ENCODE measurements at places on chromosomes 6 and 20.

DNA sequence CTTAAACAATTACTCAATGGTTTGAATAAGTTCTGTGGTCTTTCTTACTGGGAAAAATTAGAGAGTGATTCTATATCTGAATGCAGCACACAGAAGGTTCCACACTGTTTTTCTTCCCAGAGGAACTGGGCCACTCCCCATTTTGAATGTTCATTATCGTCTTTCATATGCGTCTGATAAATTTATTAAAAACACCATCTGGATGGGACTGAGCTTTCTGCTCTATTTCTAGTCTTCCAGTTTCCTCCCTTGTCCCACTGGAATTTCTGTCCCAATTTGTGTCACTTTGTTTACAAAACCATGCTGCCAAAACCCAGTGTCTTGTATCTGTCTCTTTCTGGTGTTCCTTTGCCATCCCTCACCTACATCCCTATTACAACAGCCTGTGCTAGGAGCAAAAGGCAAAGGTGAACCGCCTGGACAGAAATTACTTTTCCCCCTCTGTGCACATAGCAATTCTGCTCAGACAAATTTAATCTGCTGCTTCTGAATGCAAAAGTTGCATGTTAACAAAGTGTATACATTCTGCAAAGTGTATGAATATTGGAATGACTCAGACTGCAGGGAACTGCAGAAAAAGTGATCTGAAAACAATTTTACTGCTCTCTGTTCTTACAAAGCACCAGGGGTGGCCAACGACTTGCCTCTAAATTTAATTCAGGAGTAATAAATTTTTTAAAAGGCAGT, 333.6 kb downstream of the BTBD9 start:
- DNase-seq: no peak

GRCh38 chr6:161415302-161415855, 141.5 kb upstream of the AGPAT4 start:
- DNase-seq: no peak

DNA sequence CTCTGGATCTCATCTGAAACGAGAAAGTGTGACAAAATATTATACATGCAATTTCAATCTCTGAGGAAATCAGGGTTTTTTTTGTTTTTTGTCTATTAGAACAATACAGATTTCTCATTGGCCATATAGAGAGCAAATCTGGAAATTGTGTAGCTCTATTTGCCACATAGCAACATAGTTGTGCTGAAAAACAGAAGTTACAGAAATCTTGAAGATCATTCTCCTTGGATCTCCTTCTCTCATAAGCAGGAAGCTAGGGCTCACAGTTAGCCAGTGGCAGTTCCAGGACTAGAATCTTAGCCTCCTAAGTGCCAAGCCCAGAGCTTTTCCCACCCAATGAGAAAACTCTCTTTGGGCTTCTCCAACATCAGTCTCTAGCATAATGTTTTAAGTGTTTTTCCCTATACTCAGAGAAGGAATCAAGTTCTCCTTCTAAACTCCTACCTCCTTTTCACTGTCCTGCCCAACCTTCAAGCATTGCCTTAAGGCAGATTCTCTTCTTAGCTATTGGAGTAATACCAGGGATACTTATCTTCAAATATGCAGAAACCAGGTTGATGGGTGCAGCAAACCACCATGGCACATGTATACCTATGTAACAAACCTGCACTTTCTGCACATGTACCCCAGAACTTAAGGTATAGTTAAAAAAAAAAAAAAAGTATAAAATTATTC, 211.6 kb downstream of the ALDH8A1 start:
- no peak for DNase-seq

- no peak for DNase-seq
These were observed 20.4 kb upstream of the EFHC1 start for GRCh38 chr6:52399511-52400312.

- DNase-seq: no peak
These were observed 35.7 kb downstream of the TSPYL4 start for GRCh38 chr6:116218172-116218633.

DNA sequence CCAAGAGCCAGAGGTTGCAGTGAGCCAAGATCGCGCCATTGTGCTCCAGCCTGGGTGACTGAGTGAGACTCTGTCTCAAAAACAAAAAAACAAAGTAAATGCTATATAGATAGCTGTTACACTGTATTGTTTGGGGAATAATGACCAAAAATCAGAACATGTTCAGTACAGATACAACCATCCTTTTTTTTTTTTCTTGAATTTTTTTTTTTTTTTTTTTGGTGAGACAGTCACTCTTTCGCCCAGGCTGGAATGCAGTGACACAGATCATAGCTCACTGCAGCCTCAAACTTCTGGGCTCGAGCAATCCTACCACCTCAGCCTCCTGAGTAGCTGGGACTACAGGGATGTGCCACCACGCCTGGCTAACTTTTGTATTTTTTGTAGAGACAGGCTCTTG, 63.7 kb downstream of the BCAS4 start:
- DNase-seq: no peak

- no peak for DNase-seq
These were observed 158.8 kb downstream of the FOXA2 start for GRCh38 chr20:22425344-22426295.

- DNase-seq: no peak
These were observed 39.9 kb upstream of the TAB2 start for GRCh38 chr6:149277621-149278020.

GRCh38 chr20:45058168-45058850, 42.6 kb downstream of the KCNS1 start:
- no peak for DNase-seq

GRCh38 chr6:46652232-46652602, 401 bp downstream of the CYP39A1 start:
- no peak for DNase-seq

DNA sequence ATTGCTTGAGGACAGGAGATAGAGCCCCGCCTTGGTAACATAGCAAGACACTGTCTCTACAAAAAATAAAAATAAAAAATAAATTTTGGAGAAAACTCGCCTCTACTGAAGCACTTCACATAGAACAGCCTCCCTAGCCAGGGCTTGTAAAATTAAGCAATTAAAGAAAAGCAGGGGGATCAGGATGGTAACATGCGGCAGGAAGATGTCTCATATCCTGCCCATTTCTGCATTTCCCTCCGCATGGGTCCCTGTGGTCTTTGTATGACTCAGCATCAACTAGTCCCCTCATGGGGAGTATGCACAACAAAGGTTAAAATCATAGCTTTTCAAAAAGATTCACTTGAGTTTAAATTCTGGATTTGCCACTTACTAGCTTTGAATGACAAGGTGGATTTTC, 379.0 kb downstream of the EPHA7 start:
- DNase-seq: no peak

GRCh38 chr6:12386816-12387215, 96.7 kb downstream of the EDN1 start:
- no peak for DNase-seq

GRCh38 chr20:51393571-51393970, 148.9 kb downstream of the NFATC2 start:
- DNase-seq: no peak

DNA sequence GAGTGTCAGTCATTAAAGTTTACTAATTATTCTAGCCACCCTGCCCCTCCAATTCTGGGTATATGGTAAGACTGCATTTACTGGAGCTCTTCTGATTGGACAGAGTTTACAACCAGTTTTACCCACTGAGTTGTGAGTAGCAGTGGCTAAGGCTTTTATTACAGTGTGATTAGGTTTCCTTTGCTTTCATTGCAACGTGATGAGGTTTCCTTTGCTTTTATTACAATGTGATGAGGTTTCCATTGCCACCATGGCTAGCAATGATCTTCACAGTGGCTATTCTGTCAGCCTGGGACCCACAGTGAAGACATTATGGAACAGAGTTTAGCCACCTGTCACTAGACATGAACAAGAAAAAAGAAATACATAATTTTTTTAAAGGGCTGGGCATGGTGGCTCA, 710.2 kb upstream of the FLRT3 start:
- no peak for DNase-seq

- no peak for DNase-seq
These were observed 579.6 kb downstream of the PTPRT start for GRCh38 chr20:42610070-42610469.

DNA sequence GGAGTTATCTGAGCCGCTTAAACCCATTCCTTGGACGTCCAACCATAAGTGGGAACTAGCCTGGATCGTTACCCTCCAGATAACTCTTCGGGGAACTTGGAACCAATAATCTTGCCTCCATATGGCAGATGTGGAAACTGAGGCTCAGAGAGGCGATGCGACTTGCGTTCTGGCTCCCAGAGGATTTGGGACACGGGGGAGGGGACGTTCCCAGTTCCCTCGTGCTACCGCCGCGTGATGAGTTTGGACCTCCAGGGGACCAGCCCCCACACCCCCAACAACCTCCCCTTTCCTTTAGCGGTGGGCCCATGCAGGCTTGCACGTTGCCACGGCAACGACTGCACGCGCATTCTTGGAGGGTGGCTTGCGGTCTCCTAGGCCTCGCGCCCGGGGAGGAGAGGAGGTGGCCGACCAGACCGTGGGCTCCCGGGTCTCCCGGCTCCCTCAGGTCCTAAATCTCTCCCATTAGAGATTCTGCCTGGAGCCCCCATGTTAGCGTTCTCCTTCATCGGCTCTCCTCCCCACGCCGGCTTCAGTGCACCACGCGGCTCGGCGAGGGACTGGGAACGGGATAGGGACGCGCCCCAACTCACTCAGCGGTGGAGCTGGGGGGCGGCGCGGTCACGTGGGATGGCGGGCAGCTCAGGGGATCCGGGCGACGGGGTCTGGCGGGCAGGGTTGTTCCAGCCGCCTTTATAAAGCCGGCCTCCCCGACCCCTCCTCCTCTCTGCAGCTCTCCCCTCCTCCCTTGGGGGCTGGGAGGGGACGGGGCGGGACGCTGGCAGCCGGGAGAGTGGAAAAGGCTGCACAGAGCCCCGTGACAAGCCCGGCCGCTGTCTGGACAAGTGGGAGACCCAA, at the start of gene PLTP:
Gene PLTP, minus strand, starts transcription at position 670 of the 858 bp plus-strand sequence. CDS start 703 bp downstream, outside the sequence.
- DNase-seq: peak; percentile 13

- DNase-seq: no peak
These were observed 668 bp downstream of the PKIB start for GRCh38 chr6:122610690-122611455.

GRCh38 chr20:36482044-36482473, 59.3 kb upstream of the MYL9 start:
- DNase-seq: no peak

- DNase-seq: no peak
These were observed 12.5 kb downstream of the CTCFL start for GRCh38 chr20:57512432-57512831.

DNA sequence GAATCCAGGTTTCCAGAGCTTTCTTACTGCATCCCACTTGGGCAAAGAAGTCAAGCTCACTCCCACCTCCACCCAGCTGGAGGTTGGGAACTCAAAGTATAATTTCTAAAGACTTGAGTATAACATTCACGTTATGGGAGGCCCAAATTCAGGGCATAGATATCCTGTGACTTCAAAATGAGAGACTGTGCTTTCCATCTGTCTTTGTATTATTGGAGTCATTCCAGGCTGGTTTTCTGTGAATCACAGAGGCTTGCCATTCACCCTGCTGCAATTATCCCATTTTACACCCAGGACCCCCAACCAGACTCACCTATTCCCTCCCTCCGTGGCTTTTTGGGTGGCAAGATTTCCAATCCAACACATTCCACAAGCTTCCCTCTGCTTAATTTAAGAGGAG, 19.3 kb upstream of the SRC start:
- DNase-seq: no peak

DNA sequence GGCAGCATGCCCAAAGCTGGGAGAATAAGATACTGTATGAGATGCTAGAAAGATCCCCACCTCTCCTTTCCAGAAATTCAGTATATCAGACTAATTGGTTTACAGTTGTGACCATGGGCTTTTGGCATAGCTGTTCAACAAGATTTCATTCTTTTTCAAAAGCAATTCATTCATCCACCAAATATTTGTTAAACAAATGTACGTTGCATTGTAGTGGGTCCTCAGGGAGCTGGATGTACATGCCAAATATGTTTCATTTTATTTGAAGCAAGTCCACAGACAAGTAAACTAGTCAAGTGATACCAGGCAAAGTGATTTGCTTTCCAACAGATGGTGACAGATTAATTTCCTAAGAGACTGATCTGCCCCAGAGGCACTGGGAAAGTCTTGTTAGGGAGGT, 85.8 kb upstream of the ESR1 start:
- no peak for DNase-seq

GRCh38 chr20:63009988-63010769, 3.4 kb upstream of the BHLHE23 start:
- peak; percentile 66 for DNase-seq

DNA sequence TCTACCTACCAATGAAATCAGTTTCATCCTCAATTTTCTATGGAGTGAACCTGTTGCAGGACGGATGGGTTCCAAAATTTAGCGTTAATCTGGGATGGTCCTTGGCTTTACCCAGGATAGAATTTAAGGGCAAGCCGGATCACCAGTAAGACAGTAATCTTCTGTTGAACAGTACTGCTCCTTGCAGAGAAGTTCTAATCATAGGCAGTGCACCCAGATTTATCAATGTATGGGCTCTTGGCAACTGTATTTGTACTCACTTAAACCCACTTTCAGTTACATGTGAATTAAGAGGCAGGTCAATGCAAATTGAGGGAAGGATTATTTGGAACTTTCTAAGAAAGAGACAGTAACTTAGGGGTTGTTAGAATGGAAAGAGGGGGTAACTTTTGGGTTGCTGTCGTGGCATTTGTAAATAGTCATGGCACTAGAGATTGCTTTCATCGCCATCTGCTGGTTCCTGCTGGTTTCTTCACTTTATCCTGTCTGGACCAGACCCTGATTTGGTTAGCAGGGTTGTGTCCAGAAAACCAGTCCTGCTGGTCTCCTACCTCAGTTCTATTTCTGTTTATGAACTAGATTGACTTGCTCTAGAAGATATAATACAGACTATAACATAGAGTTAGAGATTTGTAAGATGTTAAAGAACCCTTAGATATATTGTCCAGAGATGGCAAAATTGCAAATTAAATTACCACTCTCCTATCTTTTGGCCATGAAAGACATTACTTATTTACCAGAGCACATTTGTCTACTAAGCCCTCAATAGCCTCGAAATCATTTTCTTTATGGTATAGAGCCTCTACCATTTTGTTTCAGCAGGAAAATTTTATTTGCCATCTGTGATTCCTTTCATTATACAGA, 646.3 kb downstream of the UTRN start:
- no peak for DNase-seq

DNA sequence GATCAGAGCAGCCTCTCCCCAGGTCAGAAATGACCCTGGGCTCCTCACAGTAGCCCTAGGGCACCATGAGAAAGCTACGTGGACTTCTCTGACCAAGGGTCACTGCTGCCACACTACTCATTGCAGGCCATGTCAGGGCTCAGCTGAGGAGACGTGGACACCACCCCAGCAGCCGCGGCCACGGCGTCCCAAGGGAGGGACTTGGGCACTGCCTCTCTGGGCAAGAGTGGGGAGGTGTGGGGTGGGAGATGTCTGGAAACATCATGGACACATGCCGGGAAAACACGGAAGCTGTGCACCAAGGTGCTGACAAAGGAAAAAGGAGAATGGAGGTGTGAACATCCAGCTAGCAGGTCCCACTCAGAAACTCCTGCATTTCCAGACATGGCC, 9.0 kb downstream of the GMEB2 start:
- no peak for DNase-seq

- no peak for DNase-seq
These were observed 167.5 kb upstream of the PREP start for GRCh38 chr6:105570416-105570815.

GRCh38 chr6:39899554-39900295, 34.5 kb downstream of the MOCS1 start:
- no peak for DNase-seq

- no peak for DNase-seq
These were observed 125.9 kb upstream of the CD93 start for GRCh38 chr20:23212011-23212410.

GRCh38 chr20:9269280-9269971, 200.5 kb downstream of the PLCB4 start:
- DNase-seq: no peak

- DNase-seq: no peak
These were observed 70.1 kb upstream of the EMILIN3 start for GRCh38 chr20:41436679-41437078.

Measured in effector CD8-positive, alpha-beta T cell (primary cell).